Airway epithelial cell (primary cell): ENCODE measurements at places on chromosomes 16 and 17. TPM values are rescaled to one million over a fixed set of nuclear protein-coding genes. Genes with fewer than 3 reads are reported as not detected.

Gene GRIN2A
- not detected in 2 replicates for total RNA-seq

Gene SLC5A11
- not detected in 2 replicates for total RNA-seq

Gene CPHXL2
- not detected in 2 replicates for total RNA-seq

Gene CSH2
- not detected in 2 replicates for total RNA-seq
